Mucosa of gallbladder (tissue), 1 donor: ENCODE measurements at places on chromosomes 3 and 15.
A peak's percentile ranks its signal among the peaks of the same experiment; 100 is the strongest.

- DNase-seq = no peak
These were observed 151.1 kb downstream of the OSBPL10 start for GRCh38 chr3:31829826-31830426.

DNA sequence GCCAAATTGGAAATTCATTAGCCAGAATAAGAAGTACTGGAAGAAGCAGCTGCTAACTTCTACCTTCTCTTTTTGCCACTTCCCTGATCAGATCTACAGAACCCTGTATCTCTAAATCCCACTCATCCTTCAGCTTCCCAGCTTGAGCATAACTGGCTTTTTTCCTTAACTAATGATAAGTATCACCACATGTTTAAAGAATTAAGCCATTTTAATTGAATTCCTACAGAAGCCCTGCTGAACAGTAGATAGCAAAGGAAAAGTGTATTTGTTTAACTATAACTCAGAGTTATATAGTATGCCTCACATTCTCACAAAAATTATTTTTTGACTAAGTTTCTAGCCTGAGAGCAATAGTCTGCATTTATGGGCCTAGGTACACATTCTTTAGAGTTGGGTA lies 262.4 kb downstream of the UBE2E2 start:
- no peak for DNase-seq

DNA sequence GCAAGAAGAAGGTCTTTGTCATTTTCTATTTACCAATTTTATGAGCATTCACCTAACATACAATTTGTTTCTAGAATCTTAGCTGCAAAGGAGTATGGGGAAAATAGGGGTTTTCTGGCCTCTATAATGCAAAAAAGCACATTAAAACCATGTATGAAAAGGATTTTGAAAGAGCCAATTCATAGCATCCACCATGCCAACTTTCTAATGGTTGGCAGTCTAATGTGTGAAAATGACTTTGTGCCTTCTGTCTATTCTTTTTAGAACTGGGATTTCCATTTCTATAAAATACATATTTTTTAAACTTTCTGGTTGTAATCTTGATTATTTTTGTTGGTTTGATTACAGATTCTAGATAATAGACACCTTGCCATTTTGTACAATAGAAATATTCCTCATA lies 333.7 kb upstream of the CNTN6 start:
- no peak for DNase-seq

DNA sequence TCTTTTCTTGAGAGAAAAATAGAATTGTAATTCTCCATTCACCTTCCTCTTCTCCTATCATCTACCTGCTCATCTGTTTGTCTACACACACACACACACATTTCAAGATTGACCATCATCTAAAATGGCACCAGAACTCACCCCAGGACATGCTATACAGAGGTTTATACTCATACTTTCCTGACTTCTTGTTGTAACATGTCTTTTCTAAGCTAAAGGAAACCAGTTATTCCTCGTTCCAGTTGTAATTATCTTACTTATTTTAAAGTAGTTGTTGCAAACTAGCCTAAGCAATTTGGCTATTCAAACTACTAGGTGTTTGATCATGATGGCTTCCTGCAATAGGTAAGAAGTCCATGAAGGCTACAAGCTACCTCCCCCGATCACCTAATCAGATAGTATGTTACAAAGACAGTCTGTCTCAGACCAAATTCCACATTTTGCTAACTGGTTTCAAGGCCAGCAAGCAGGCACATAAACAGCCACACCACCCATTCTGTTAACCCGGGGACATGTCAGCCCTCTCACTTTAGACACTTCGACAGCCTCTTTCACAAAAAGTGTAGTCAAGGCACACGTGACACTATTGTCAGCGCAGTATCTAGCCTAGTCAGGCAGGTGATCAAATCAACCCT lies 189.7 kb downstream of the SHQ1 start:
- DNase-seq = no peak

- DNase-seq = no peak
These were observed 13.0 kb downstream of the GP5 start for GRCh38 chr3:194386066-194386465.

GRCh38 chr3:29711255-29711771 lies 430.4 kb downstream of the RBMS3 start:
- DNase-seq = no peak

- no peak for DNase-seq
These were observed 311.7 kb downstream of the SATB1 start for GRCh38 chr3:18113417-18113816.

DNA sequence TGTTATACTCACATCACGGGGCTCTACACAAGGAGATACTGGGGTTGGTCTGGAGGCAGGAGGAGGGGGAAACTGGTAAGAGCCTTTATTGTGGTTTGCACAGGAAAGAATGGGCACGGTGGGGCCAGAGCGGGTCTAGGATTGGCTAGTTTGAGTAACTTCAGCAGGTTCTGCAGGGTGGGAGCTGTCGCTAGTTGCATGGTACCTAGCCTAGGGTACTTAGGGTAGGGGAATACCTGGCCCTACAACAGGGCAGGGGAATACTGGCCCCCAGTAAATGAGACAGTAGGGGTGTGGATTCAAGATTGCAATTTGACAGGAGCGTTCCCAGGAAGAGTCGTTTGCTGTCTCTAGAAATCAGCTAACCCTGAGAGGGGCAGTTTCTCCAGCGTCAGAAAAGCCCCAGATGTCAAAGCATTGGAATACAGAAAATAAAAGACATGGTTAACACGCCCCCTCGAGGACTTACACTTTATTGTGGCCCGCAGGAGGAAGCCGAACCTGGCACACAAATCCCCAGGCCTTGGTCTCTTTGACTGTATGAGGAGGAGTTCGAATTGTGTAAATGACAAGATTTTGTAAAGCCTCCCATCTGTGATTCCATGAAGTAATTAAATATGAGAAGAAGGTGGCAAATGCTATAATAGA lies 32.0 kb downstream of the ST8SIA2 start:
- no peak for DNase-seq

DNA sequence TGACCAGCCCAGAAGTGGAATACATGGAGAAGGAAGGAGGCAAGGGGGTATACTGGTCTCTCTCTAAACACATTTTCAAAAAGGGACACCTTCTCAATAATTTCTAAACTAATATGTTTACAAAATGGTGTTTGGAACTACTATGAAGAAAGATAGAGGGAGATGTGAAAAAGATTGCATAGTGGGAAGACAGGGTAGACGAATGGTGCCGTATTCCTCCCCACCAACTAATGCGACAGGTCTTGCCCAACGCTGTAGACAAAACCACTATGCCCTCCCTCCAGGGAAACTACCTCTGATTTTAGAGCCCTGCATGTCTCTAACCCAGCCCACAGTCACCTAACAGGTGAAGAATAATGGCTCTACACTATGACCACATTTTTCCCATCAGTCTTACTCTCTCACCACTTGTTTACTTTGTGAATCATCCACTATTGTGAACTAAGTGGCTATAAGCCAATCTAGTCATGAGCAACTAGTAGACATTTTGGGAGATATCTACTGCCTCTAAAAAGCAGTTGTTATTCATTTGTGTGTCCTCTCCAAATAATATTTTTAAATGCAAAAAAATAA lies 108.2 kb upstream of the UBE2E2 start:
- DNase-seq = no peak

DNA sequence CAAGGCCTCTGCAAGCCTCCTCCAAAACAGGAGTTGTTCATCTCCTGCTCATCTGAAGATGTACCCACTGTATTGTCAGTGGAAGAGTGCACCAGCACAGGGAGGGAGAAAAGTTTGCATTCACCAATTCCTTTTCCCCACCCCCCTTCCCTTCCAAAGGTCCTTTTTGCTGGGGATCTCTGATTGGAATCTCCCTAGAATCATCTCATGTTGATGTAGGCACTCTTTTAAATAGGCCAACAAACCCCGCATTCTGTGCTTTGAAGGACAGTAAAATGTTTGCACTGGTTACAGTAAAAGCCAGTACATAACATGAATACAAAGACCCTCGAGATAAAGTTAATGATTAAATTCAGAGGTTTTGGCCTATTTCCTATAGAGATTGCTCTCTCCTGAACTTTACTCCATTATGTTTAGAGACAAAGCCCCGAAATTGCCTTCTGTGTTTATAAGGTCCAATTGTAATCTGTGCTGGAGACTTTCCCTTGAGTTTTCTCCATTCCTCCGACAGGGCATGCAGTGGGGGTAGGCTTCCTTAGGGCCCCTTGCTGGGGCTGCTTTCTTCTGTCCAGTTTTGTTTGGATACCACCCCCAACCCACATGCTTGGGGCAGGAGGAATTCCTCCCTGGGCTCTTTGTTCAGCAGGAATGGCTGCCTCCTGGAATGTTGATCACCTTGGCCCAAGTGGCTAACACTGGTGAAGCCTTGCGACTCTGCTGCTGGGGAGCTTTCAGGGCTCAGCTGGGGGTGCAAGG lies 22.5 kb downstream of the TRIM71 start:
- no peak for DNase-seq

- peak; percentile 86 for DNase-seq
These were observed 126.5 kb downstream of the FMN1 start for GRCh38 chr15:33068007-33068481.

DNA sequence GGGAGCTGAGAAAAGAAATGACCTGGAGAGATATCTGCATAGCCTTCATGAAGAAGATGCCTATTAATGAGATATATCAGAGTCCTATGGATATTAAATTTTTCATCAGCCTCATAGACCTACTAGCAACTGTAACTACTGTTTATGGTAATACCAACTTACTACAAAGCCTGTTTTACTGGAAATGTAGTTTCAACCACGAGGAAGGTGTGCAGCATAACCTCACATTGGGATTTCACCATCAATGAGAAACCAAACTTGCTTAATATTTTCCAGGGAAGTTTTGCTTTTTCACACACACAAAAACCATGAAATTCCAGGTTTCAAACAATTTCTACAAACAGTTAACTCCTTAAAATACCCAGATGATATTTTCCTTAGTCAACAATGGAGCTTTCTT lies 31.4 kb downstream of the FAM240A start:
- DNase-seq = no peak

DNA sequence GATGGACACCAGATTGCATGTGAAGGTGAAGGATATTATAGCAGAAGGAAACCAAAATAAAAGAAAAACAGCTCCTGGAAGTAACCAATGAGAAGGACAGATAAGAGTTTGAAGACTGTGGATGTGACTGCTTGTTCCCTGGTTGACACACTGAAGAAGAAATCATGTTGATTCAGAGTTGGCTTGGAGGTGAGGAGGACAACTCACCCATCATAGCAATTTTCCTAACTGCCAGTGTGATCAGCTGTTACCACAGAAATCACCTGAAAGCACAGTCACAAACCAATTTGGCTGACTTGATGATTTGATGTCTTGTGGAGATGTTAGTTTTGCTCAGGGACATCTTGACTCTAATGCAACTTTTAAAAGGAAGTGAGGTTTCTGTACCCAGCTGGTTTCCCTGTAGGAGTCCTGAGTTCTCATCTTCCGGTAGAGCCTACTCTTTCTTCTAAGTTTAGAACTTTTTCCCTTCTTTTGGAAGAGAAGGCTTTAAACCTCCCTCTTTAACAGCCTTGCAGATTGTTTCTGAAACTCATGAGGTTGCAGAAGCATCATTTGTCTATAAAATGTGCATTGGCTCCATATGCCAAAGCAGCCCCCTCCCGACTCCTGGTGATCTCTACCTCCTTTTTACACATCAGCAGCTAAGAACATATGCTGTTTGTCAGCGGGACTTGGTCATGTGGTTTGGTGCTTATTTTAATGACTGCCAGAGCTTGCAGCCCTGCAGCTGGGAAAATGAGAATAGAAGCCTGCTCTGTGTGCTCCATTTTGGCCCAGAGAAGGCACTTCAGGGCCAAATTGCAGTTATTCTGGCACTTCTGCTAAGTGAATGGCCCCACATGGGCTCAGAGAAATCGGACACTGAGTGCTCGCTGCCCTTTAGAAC lies 10.3 kb downstream of the ATG7 start:
- peak; percentile 55 for DNase-seq

GRCh38 chr3:162468791-162469190 lies 972.2 kb downstream of the OTOL1 start:
- DNase-seq = no peak

DNA sequence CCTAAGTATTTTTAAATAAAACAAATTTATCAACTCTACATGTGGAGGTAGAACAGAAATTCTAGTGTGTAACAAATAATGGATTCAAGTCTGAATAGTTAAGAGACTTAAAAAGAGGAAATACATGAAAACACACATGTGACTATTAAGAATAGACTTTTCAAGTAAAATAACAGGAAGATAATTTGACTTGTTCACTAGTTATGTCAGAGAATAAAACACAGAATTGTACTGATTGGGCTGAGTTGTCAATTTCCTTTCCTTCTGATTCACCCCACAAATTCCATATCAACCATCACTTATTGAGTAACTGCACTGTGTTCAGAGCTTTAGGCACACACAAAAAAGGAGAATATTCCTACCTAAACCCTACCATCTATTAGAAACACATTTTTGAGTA lies 557.2 kb downstream of the TUSC7 start:
- DNase-seq = no peak

GRCh38 chr15:58334803-58335202 lies 97.0 kb upstream of the LIPC start:
- no peak for DNase-seq

DNA sequence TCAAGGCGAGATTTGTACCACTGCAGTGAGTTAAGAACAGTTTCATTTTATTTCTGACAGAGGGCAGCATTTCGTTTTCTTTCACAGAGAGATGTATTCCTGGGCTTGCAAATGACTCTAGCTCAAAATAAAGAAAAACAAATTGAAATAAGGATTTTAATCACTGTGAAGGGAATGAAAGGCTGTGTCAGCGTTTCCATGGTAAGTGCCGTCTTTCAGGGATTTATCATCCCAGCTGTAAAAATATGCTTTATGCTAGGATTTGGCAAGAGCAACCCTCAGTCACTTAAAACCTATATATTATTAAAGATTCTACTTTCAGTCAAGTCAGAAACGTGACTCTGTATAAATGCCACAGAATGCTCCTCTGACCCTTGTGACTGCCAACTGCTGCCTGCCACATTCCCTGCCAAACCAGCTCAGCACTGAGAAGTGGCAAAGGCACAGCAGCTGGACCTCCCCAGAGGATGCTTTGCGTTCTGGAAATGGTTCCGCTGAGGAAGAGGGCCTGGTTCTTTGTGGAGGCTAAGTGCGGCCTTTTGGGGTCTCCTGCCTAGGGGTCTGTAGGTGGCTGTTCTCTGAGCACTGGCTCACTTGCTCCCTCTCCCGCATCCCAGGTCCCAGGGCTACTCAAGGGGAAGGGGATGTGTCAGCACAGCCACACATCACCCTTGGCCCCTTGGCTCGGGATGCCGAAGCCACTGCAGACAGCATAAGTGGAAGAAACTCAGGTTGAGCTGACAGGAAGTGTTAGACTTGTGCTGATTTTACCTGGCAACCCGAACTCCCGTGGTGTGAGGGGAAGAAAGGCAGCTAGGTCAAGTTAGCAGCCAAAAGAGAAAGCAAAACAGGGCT lies 56.6 kb upstream of the POMGNT2 start:
- no peak for DNase-seq

GRCh38 chr3:34015204-34016142 lies 217.0 kb downstream of the PDCD6IP start:
- no peak for DNase-seq

DNA sequence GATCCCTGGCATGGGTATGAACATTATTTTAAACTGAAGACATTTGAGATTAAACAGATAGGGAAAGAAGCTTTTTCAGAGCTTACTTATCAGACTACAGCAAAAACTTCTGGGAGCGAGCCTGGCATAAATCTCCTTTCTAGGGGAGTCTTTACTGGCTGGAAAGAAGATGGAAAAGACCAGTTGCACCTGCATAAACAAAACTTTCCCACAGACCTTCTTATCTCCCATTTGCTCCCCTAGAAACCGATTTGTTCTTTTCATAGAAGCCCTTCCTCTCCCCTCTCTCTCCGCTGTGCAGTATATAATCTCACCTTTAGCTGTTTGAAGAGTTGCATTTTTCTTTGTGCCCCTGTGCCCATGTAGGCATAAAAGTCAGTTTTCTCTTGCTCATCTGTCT lies 93.2 kb downstream of the CHRNA7 start:
- no peak for DNase-seq

- no peak for DNase-seq
These were observed 64.1 kb downstream of the CDIN1 start for GRCh38 chr15:36643551-36643950.
